ENCODE measurements at places on chromosomes 5 and 9.

DNA sequence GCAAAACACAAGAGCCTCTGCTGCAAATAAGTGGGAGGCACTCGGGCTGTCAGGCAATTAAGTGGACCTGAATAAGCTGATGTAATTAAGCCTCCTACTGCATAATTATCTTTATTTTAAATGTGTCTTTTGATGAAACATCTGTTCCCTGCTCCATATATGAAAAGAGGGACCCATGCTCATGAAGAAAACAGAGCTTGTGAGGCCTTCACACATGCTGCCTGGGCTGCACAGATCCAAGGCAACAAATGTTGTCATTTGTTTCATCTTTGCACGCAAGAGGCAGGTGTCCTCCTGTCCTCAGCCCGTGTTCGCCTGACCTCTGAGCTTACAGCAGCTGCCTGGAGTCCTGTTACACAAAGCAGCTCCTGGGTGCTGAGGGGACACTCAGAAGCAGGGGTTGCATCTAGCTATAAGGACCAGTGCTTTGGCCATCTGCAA is 381.1 kb downstream of the ZNF608 start:
- no peak for DNase-seq

- DNase-seq = no peak
Measured at GRCh38 chr9:126692759-126693427, 79.2 kb downstream of the LMX1B start.

DNA sequence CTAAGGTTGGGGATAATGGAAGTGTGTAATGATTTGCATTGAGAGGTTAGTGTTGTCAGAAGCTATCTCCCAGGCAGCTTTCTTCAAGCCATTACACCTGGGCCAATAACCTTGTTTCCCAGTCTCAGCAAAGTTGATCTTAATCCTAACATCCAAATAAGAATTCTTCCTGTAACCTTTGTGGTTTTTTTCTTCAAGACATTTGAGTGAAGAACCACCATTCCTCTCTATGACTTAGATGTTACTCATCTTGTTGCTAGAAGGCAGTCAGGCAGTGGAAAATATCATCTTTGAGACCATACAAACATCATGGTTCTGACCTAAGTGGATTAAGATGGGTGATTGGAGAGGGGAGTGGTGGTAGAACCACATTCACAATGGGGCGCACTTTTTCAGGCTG is 103.5 kb downstream of the NDUFAF2 start:
- peak; percentile 86 for DNase-seq

- DNase-seq = no peak
Measured at GRCh38 chr9:86707932-86708510, 239.3 kb downstream of the GAS1 start.

GRCh38 chr9:90641884-90642487 is 638 bp downstream of the DIRAS2 start:
- peak; percentile 1 for DNase-seq

GRCh38 chr9:134996591-134997530 is 79.1 kb upstream of the FCN1 start:
- DNase-seq = no peak

DNA sequence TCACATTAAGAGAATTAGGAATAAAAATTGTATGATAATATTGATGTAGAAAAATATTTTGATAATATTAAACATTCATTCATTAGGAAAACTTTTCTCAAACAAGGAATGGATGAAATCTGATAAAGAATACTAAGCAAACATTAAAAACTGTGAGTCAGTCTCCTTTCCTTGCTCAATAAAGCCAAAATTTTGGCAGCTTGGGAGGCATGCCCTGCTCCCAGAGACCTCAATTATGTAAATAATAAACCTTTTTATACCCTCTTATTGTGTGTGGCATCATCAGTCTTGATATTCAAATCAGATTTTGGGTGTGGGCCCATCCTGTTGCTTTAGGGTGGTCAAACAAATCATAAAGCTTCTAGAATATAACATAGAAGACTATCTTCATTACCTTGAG is 36.6 kb upstream of the CCL21 start:
- DNase-seq = no peak

DNA sequence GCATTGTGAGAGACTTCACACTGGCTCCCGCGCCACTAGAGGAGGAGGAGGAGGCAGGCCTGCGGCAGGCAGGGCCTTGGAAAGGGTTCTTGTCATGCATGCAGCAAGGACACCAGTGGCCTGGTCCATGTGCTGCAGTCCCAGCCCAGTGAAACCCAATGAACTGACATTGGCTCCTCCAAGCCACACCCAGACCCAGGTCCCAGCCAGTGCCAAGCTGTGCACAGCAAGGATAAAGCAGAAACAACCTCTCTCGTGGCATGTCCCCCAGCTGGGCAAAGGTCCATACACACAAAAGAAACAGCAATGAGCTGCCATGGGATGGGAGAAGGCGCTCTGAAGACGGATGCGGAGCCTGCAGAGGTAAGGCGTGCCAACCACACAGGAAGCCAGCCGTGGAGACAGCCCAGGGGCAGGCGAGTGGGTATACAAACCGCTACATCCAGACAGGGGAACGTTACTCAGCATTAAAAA is 89.2 kb downstream of the SEMA4D start:
- no peak for DNase-seq

GRCh38 chr5:157126-157715 is 34.1 kb upstream of the LRRC14B start:
- DNase-seq = no peak

GRCh38 chr5:9641806-9642355 is 11.7 kb upstream of the TAS2R1 start:
- DNase-seq = no peak

DNA sequence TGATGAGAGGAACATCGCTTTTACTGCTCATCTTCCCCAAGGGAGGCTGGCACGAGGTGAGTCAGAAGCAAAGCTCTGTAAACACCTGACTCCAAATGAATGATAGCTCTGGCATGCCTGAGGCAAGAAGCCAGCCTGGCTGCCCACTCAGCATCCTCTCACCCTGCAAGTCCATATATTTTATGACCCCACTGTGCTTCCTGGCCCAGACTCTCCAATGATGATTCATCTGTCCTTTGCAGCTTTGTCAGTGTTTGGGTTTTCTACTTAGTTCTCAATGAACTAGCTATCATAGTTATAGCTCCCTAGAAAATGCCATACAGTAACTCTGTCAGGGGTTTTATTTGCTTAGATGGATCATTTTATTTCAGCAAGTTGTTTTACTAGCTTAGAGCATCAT is 52.1 kb upstream of the FSTL4 start:
- DNase-seq = peak; percentile 66

- no peak for DNase-seq
Measured at GRCh38 chr5:135850231-135850630, 15.8 kb downstream of the SLC25A48 start.

DNA sequence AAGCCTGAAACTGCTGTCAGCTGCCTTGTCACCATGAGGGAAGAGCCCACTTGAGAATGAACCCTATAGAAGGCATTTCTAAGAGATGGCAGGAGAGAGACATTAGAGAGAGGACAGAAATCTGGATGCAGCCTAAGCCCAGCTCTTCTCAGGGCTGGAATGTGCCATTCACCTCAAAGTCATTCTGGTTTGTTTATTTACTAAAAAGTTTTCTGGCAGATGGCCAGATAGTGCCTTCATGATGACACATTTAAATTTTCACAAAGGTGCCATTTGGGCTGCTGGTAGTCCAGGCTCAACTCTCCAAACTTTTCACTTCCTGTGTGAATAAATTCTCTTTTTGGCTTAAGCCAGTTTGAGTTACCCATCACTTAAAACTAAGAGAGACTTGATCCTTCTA is 144.6 kb upstream of the ZNF366 start:
- no peak for DNase-seq

- DNase-seq = no peak
Measured at GRCh38 chr9:7549249-7549648, 250.3 kb downstream of the DMAC1 start.

- peak; percentile 21 for DNase-seq
Measured at GRCh38 chr5:112968411-112969106, 8.0 kb upstream of the DCP2 start.

DNA sequence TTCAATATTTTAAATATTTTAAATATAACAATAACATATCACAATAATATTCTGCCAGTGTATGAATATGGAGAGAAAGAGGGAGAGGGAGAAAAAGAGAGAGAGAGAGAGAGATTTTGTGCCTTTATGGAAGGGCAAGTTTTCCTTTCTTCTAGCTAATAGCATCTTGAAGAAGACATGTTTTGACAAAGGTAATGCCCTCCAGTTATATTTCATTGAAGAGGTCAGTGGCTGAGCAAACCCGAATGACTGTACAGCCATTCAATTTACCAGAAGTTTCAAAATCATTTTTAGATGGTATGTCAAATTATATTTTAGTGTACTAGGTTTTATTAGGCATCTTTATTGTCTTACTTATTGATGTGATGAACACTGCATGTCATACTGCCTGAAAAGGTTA is 139.3 kb downstream of the EMB start:
- DNase-seq = no peak

GRCh38 chr5:177301503-177302165 is 1.9 kb downstream of the RAB24 start:
- no peak for DNase-seq

- no peak for DNase-seq
Measured at GRCh38 chr5:145680169-145680568, 155.0 kb downstream of the PRELID2 start.

DNA sequence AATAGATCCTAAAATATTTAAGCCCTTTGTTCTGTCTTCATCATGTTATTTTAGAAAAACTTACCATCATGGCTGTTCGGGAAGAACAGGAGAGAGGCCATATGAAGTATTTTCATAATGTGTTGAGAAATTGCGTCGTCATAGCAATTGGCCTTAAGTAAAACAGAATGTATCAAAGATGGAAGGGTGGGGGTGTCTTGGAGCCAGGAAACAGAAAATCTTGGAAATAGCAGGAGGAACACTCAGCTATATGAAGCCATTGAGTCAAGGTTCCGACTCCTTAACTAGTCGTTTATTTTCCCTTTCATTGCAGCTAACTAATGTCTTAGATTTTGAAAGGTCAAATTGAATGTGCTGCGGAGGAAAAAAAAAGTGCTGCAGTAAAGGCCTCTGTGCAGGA is 1.3 kb downstream of the SPTAN1 start:
- DNase-seq = peak; percentile 70

- no peak for DNase-seq
Measured at GRCh38 chr5:160166973-160167623, 47.8 kb upstream of the PWWP2A start.

GRCh38 chr9:121321016-121321503 is 49.0 kb downstream of the STOM start:
- DNase-seq = no peak

GRCh38 chr5:138282920-138283742 is 8.7 kb upstream of the GFRA3 start:
- DNase-seq = peak; percentile 52

- DNase-seq = no peak
Measured at GRCh38 chr5:163938595-163938994, 433.2 kb downstream of the MAT2B start.

DNA sequence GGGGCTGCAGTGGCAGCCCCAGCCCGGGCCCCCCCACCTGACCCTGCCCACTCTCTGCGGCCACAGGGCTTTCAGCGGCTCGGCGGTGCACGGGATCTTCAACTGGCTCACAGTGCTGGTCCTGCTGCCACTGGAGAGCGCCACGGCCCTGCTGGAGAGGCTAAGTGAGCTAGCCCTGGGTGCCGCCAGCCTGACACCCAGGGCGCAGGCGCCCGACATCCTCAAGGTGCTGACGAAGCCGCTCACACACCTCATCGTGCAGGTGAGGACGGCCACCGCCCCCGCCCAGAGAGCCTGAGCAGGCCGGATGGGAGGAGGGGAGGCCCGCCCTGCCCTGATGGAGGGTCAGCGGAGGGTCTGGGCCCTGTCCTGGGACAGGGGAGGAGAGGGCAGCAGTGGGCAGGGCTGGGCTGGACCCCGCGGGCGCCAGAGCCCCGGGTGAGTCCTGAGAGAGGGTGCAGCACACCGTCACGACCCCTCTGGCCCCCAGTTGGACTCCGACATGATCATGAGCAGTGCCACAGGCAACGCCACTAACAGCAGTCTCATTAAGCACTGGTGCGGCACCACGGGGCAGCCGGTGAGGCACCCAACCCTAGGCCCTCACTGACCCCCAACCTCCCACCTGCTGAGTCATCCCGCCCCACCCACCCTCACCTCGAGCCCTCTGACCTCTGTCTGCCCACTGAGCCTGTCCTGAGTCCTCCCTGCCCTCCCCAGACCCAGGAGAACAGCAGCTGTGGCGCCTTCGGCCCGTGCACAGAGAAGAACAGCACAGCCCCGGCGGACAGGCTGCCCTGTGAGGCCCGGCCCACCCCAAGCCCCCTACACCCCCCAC is 2.7 kb downstream of the SLC34A3 start:
- no peak for DNase-seq

DNA sequence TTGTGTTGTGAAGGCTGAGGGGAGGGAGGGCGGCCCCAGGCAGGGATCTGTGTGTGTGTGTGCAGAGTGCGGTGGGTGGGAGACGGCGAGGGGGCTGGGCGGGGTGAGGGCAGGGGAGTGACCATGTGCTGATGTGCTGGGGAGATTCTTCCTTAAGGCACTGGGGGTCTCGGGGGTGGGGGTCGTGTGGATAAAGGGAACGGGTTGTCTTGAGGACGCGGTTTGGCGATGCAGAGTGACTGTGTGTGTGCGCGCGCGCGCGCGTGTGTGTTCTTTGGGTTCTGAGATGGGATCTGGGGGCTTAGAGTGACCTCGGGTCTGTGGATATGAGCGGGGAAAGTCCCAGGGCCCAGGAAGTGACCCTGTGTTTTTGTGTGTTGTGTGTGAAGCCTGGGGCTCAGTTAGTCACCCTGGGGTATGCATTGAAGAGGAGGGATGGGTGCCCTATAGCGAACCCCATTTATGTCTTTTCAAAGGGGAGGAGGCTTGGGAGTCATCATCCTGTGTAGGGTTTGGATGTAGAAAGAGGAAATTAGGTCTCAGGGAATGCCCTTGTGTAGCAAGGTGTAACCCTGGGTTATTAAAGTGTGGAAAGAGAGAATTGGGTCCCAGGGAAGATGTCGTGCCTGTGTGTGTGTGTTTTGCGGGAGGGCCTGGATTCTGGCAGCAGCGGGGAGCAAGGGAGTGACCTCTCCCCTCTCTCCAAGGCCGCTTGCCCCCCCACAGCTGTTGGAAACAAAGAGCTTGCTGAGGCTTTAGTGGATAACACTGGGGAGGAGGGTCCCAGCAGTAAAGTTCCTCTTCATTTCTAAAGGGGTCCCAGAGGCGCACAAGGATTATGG is 1.4 kb downstream of the TMEFF1 start:
- DNase-seq = no peak

DNA sequence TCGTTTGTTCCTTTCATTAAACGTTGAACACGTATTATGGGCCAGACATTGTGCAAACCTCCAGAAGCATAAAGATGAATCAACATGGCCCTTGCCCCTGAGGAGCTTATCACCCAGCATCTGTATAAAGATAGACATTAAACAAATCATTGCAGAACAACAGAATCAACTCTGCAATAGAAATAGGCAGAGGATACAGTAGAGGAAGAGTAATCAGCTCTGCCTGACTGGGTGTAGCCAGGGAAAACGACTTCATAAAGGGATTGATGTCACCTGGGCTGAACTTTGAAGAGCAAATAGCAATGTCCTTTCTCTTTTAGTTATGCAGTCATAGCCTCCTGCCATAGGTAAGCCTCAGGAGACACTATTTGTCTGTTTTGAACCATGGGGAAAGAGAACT is 13.4 kb downstream of the RGS7BP start:
- no peak for DNase-seq

- DNase-seq = no peak
Measured at GRCh38 chr9:112198646-112199045, 23.5 kb upstream of the SUSD1 start.

Data from fibroblast of skin of back (primary cell).